Tibial nerve (tissue), 4 donors: ENCODE measurements at places on chromosomes 3 and 15. TPM values are rescaled to one million over a fixed set of nuclear protein-coding genes. Genes with fewer than 3 reads are reported as not detected.

The PLD1 gene
- total RNA-seq = 55.9 TPM

DNA sequence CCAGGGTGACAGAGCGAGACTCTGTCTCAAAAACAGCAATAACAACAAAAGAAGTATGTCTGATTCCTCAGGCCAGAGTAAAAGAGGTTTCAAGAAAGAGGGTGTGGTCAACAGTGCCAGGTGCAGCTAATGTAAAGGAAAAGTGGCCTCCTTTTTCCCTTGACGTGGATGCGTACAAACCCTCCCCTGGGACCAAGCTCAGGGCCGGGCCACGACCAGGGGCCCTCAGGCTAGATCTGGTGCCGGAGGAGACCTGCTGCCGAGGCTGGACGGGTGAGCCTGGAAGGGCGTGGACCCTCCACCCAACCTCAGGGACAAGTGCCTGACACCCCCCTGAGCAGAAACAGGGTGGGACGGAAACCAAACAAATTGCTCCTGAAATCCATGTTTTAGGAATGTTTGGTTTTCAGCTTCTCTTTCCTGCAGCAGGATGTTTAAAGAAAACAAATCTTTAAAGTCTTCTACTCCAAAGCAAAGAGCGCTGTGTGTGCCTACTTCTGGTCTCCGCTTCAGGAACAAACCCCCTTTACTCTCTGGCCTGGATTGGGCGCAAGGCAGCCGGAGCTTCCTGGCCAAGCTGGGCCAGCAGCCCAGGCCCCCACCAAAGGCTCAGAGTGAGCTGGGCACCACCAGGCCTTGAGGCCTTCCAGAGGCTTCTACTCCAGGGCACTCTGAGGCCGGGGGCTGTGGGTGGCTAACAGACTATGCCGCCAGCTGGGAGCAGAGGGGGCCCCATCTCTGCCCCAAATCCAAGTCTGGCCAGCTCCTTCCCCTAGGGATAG is 21.4 kb downstream of the ZDHHC19 start:
- no peak for DNase-seq
- H3K4me3 ChIP-seq = no peak overlapping the region
- H3K27ac ChIP-seq = no peak overlapping the region
- no peaks in the 10 kb centered on the region for H3K4me1 ChIP-seq
- H3K36me3 ChIP-seq = no peaks in the 10 kb centered on the region

- H3K27ac ChIP-seq = no peak overlapping the region
- no peaks in the 10 kb centered on the region for H3K4me1 ChIP-seq
- DNase-seq = no peak
- H3K4me3 ChIP-seq = no peak overlapping the region
- no peaks in the 10 kb centered on the region for H3K36me3 ChIP-seq
- no peaks in the 10 kb centered on the region for H3K27me3 ChIP-seq
Observed at GRCh38 chr3:157805538-157805937, 300.7 kb downstream of the SHOX2 start.

DNA sequence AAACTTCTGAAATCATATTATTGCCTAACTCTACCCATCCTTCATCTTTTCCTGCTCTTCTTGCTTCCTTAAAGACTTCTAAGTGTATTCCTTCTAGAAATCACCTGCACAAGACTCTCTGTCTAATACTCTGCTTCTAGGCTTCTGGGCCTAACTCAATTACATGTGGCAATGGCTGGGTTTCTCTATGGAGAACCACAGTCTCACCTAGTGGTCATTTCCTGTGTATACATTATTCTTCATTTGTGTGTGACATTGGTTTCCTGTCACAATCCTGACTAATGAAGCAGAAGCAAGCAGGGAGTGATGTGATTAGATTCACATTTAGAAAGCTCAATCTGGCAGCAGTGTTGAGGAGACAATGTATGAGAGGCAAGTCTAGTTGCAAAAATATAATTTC is 16.9 kb upstream of the CLDN1 start:
- H3K27ac ChIP-seq = no peak overlapping the region
- DNase-seq = no peak
- no peak overlapping the region for H3K4me3 ChIP-seq
- no peaks in the 10 kb centered on the region for H3K4me1 ChIP-seq
- H3K36me3 ChIP-seq = no peaks in the 10 kb centered on the region
- no peaks in the 10 kb centered on the region for H3K27me3 ChIP-seq

The KCNMB2 gene
- not detected for total RNA-seq

The PTPRG gene
- total RNA-seq = 112 TPM

- H3K27me3 ChIP-seq = no peaks in the 10 kb centered on the region
- H3K4me3 ChIP-seq = no peak overlapping the region
- no peak for DNase-seq
- no peak overlapping the region for H3K27ac ChIP-seq
- no peaks in the 10 kb centered on the region for H3K36me3 ChIP-seq
Observed at GRCh38 chr15:38667890-38668850, 103.6 kb upstream of the RASGRP1 start.

DNA sequence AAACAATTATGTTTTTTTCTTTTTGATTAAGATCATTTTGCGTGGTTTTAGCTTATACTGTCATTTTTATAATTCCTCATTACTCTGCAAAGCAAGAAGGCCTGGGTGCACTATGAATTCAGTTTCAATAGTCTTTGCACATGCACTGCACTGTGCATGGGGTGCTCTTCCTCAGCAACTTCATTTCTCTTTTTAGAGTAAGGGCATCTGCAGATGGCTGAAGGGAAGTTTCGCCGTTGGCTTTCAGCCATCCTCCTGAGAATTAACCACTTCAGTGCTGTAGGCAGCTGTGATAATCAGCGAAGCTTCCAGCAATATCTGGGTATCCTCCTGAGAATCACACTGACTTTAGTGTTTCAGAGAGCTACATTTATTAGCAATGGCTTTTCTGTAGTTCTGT is 284.8 kb downstream of the GBE1 start:
- no peaks in the 10 kb centered on the region for H3K27me3 ChIP-seq
- H3K36me3 ChIP-seq = no peaks in the 10 kb centered on the region
- no peak overlapping the region for H3K4me3 ChIP-seq

The EPHA3 gene
- 7.1 TPM for total RNA-seq

The PIK3CA gene
- 45.2 TPM for total RNA-seq

DNA sequence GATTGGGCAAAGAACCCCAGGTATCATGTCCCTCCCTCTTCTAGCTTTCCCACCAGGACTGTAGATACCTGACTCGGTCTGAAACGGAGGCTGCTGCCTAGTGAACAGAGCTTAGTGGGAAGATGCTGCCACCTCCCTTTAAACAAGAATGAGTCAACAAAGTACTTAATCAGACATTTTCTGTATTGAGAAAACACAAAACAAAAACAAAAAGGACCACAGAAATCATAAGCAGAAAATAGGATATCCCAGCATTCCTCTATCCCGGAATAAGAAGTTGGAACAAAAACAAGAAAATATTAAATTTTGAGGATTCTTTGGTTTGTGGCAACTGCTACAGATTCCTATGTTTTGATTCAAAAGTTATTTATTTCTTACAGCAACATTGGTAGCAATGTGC is 51.7 kb upstream of the COL8A1 start:
- no peak for DNase-seq
- H3K4me1 ChIP-seq = peaks cover 8% of the 10 kb centered on the region
- H3K27me3 ChIP-seq = no peaks in the 10 kb centered on the region
- H3K27ac ChIP-seq = no peak overlapping the region

DNA sequence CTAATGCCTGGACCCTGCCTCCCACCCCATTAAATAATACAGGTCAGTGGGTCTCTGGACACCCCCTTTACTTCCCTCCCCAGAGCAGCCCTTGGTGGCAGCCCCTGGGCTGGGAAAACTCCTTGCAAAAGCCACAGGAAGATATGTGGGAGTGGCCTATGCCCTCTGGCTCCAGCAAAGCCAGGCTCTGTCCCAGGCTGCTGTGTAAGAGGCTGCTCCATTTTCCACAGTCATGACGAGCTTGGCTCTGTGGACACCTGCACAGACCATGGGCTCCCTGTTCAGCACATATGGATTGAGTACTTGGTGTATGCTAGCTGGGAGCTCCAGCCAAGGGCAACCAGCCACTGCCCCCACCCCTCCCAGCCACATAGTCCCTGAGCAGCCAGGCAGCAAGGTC is 13.0 kb downstream of the CACNA2D2 start:
- no peaks in the 10 kb centered on the region for H3K4me1 ChIP-seq
- no peak for DNase-seq
- no peaks in the 10 kb centered on the region for H3K36me3 ChIP-seq

GRCh38 chr3:58688574-58688973 is 22.0 kb upstream of the FAM3D start:
- no peak overlapping the region for H3K4me3 ChIP-seq
- H3K4me1 ChIP-seq = no peaks in the 10 kb centered on the region
- H3K27ac ChIP-seq = no peak overlapping the region
- H3K27me3 ChIP-seq = no peaks in the 10 kb centered on the region

GRCh38 chr3:74415731-74416130 is 198.7 kb downstream of the CNTN3 start:
- no peak for DNase-seq
- no peak overlapping the region for H3K27ac ChIP-seq
- no peaks in the 10 kb centered on the region for H3K27me3 ChIP-seq
- no peaks in the 10 kb centered on the region for H3K36me3 ChIP-seq

The IQCF5 gene
- total RNA-seq = not detected

The PRSS50 gene
- total RNA-seq = 0.42 TPM

The KLF15 gene
- total RNA-seq = 138 TPM

DNA sequence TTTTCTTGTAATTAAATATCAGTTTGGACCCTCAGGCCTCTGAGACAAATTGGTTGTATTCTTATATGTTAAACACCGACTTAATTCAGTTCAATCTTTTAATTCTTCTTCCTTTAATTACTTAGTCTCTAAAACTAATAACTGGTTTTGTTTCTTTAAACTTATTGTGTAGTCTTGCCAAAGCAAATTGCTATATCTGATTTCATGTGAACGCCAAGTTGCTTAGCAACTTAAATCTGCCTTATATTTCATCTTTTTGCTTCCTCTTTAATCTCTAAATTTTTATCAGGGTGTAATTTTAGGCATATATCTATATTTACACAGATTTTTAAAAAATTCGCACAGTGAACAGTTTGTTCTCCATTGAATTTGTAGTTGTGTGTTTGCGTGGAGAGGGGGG is 82.2 kb downstream of the CADM2 start:
- H3K27ac ChIP-seq = no peak overlapping the region
- no peak overlapping the region for H3K4me3 ChIP-seq
- no peaks in the 10 kb centered on the region for H3K36me3 ChIP-seq
- no peak for DNase-seq

DNA sequence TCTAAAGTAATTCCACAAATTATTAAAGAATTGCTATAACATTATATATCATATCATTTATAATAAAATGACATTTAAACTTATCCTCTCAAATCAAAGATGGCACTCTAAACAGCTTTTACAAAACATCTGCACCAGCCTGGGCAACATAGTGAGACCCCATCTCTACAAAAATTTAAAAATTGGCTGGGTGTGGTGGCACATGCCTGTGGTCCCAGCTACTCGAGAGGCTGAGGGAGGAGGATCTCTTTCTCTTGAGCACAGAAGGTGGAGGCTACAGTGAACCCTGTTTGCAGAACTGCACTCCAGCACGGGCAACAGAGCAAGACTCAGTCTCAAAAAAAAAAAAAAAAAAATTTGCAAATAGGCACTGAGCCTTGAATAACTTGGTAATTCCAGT is 63.1 kb downstream of the PIK3CB start:
- no peaks in the 10 kb centered on the region for H3K27me3 ChIP-seq
- no peak overlapping the region for H3K4me3 ChIP-seq
- no peak overlapping the region for H3K27ac ChIP-seq
- H3K4me1 ChIP-seq = peaks cover 10% of the 10 kb centered on the region
- no peaks in the 10 kb centered on the region for H3K36me3 ChIP-seq
- DNase-seq = no peak

DNA sequence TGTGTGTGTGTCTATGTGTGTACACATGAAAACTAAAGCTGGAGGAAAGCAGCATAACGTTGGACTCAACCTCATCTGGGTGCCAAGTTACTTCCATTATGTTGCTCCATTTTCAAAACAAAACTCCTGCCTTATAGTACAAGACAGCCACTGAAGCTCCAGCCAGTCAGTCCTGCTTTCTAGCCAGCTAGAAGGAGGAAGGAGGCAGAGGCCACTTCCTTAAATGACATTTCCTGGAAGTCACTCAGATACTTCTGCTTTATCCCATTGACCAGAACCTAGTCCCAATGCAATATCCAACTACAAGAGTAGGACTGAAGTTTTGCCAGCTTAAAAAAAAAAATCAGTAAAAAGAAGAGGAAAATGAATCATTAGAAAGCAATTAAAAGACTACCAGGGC is 31.7 kb downstream of the CADPS start:
- no peak overlapping the region for H3K27ac ChIP-seq
- H3K27me3 ChIP-seq = no peaks in the 10 kb centered on the region

DNA sequence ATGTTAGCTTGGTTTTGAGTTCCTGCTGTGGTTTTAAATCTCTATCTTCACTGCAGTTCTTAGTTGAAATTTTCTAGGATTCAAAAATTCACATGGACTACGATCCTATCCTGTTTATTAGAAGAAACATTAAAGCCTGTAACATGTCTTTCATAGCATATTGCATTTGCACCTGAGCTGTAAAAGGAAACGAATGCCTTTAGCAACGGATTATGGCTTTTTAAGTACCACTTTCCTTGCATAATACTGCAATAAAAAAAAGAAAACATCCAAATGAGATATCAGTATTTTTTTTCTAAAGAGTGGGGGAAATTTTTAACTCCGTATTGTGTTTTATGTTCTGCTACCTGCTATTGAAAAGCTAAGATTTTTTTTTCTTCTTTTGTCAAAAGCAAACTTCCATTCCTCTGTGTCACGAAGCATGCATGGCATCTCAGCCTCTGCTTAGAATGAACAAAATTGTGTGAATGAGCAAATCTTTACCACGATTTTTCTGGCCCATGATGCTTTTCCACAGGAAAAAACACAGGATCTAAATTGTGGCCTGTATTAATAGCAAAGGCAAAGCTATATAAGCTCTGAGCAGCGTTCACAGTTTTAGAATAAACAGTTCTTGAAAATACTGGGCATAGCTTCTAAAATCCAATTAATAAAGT is 110.0 kb upstream of the CDIN1 start:
- H3K27ac ChIP-seq = no peak overlapping the region
- H3K4me1 ChIP-seq = no peaks in the 10 kb centered on the region
- DNase-seq = no peak
- H3K27me3 ChIP-seq = no peaks in the 10 kb centered on the region

- no peaks in the 10 kb centered on the region for H3K36me3 ChIP-seq
- peak overlapping the region; percentile 100 for H3K27ac ChIP-seq
- no peaks in the 10 kb centered on the region for H3K27me3 ChIP-seq
- peak; percentile 48 for DNase-seq
- H3K4me3 ChIP-seq = peak overlapping the region; percentile 86
Observed at GRCh38 chr15:72474912-72475628, 940 bp downstream of the ARIH1 start.

The MKRN2 gene
- total RNA-seq = 46.5 TPM
